OCI-LY7 (cell line): ENCODE measurements at places on chromosomes 6 and 20.
A peak's percentile ranks its signal among the peaks of the same experiment; 100 is the strongest.

DNA sequence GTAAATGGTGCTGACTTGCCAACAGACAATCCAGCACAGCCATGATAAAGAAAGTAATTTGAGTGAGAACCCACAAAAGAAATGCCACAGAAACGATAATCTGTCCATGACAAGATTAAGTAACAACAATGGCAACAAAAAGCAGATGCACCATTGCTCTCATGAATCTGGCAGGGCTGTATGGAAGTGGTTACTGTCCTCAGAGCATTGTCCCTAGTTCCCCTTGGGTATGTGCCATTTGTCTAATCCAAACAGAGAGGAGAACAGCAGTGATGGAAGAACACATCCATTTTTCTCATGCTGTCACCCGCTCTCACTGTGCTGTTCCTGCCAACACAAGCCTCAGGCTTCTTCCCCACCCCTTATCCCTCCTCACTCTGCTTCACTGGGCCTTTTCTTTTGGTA is 65.8 kb downstream of the REV3L start:
- no peak for DNase-seq

- DNase-seq: no peak
These were observed 262.2 kb downstream of the TAF4 start for GRCh38 chr20:61803416-61803914.

DNA sequence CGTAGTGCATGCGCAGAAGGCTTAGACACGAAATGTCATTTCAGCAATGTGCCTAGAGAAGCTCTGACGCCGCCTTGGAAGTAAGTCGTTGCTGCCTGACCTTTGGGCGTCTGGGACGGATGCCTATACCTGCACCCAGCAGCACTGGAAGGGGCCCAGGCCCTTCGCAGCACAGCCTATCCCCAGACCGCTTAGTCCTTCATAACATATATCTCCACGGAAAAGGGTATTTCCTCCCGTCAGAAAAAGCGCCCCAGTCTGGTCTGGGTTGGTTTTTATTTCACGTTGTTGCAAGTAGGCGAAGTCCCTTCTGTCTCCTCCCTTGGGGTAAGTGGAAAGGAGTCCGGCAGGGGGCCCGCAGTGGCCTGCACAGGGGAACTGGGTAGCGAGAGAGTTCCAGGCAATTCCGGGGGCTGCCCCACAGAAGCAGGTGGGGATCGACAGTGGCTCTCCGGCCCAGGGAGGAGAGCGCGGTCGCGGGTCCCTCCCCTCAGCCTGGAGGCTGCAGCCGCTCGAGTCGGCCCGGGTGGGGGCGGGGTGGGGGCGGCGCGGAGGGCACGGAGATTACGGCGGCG is 559 bp upstream of the EYA4 start:
- no peak for DNase-seq

- no peak for DNase-seq
These were observed 280.4 kb downstream of the UBE3D start for GRCh38 chr6:82785206-82785605.

DNA sequence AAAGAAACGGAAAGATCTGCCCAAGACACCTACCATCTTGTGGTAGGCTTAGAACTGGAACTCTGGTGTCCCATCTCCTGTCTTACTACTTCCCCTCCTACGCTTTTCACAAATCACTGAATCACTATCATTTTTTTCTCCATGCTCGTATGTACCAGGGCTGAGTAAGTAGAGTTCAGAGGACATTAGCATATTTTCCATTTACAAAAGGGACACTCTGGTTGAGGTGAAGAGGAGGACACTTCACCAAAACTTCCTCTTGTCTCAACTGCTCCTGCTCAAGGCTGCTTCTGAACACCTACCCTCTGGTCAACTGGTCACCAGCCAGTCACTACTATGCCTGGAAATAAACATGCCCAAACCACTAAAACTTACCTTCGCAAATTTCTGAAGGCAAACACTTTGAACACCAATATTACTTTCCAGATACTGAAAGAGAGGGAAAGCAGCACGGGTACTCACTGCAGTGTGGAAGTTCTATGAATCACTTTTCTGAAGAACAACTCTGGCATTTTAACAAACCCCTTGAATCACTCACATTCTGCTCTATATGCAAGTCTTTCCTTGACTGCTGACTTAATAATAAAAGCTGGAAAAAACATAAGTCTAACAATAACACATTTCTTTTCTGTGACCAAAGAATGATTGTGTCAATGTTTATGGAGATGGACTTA is 123.3 kb downstream of the INSM1 start:
- no peak for DNase-seq

GRCh38 chr6:95478941-95479340 is 98.4 kb upstream of the MANEA start:
- no peak for DNase-seq

DNA sequence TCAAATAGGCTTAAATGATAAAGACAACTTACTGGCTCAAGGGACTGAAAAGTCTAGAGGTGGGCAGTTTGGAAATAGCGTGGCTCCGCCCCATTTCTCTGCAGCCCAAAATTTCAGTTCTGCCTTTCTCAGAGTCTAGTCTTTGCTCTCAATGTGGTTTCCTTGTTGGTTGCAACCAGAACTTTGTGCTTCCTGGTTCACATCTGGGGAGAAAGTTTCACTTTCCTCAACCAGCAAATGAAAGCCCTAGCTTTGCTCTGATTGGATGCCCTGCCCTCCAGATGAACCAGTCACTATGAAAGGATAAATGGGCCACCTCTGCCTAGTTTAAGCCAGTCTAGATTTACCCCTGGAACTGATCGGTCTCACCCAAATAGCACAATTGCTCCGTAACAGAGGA is 14.9 kb downstream of the SYCP2L start:
- peak; percentile 88 for DNase-seq

GRCh38 chr6:74579047-74579446 is 626.8 kb downstream of the COL12A1 start:
- no peak for DNase-seq

GRCh38 chr20:3748073-3748472 is 15.6 kb downstream of the HSPA12B start:
- no peak for DNase-seq
